Chondrocyte (in vitro differentiated cells): ENCODE measurements at places on chromosomes 2 and 18.

DNA sequence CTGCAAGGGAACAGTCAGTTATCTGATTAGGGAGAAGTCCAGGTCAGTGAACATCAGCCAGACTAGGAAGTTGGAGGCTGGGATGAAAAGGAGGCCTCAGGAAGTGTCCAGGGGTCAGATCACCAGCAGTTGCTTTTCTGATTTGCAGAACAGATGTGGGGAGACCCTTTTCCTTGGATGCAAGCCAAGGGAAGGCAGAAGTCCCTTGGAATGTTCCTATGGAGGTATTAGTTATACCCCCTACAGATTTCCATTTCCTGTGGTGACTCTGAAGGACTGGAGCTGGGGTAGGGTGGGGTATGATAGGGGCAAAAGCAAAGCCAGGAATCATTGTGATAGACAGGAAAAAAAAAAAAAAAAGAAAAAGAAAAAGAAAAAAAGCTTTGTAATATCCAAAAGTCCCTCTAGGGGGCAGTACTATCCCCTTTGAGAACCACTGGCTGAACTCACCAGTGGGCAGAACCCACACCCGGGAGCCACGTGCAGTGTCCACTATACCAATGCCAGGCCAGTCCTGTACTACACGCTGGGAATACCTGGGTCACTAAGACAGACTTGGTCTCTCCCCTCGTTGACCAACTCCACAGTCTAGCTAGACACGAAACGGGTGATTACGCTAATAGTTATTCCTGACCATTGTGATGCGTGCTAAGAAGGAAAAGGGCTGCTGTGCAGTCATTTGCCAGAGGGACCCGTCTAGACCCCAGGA, 7.4 kb downstream of the DYSF start:
- no peak for DNase-seq

- peak; percentile 68 for DNase-seq
Measured at GRCh38 chr2:10140841-10141610, 18.5 kb downstream of the RRM2 start.

GRCh38 chr18:25701821-25702220, 349.9 kb upstream of the ZNF521 start:
- DNase-seq, result no peak

GRCh38 chr2:25701801-25702200, 28.4 kb upstream of the DTNB start:
- no peak for DNase-seq

- DNase-seq, result no peak
Measured at GRCh38 chr2:27323596-27324285, 844 bp upstream of the MPV17 start.

DNA sequence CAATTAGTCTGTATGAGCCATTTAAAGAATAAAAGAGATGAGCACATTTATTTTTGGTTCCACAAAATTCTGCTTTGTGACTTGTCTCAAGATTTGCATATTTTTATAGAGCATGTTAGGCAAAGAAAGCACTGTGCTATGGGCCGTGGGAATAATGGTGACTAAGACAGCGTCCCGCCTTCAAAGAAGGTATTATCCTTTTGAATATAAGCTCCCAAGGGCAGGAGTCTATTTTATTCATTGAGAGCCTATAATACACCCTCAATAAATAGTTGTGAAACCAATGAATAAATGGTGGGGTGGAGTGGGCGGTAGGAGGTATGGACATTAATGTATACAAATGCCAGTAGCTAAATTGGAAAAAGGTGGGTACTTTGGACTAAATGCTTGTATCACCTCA, 20.5 kb upstream of the TCF4 start:
- no peak for DNase-seq

DNA sequence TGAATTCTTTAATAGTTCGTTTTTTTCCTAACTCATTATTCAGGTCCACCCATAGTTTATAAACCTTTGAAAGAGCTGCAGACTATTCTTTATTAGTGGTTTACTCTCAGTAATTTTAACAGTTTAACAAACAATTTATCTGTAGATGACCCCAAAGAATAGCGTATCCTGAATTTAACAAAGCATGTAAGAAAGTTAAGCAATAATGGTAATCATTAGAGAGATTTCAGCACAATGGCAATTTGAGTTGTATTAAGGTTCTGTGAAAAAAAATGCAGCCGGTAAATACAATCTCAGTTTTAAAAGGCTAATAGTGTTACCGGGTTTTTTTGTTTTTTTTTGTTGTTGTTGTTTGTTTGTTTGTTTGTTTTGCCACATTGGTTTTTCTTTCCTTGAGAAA, 40.3 kb downstream of the RBM45 start:
- no peak for DNase-seq

- no peak for DNase-seq
Measured at GRCh38 chr2:46695283-46695682, 215.9 kb downstream of the TMEM247 start.

DNA sequence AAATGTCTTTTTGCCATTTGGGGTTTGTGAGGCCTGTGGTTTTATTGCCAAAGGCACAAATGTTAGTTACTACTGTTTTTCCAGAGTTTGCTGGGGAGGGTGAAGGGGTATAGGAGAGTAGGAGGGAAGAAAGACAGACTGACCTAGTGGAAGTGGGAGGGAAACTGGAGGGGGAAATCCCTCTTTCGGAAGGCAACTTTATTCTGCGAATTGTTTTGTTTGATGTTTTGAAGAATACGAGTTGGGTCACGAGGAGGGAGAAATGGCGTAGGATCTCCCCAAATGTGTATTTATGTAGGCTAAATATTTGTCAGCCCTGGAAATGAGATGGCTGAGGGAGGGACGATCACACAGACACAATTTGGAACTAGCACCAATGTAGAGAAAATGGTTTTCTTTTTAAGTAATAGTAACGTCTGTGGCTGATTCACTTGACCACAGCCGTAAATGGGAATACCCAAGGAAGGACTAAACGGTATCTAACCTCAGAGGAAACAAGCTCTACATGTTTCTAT, 172.3 kb downstream of the ICOS start:
- DNase-seq, result no peak

DNA sequence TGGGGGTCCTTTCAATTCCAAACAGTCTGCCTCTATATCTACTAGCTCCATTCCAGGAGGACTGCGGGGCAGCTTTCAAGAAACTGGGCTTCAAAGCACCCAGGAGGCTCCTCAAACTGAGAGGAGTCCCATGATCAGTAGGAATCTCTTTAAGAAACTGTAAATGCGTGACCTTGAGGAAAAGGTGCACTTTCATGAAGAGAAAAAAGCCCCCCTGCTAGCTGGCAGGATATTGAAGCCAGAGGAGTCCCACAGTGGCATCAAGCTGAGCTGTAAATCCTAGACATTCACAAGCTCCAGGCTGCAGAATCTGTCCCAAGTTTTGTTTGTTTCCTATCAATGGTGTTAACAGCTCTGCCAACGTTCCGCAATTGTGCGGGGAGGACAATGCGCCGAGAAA, 790.1 kb downstream of the SLC4A3 start:
- DNase-seq, result no peak

DNA sequence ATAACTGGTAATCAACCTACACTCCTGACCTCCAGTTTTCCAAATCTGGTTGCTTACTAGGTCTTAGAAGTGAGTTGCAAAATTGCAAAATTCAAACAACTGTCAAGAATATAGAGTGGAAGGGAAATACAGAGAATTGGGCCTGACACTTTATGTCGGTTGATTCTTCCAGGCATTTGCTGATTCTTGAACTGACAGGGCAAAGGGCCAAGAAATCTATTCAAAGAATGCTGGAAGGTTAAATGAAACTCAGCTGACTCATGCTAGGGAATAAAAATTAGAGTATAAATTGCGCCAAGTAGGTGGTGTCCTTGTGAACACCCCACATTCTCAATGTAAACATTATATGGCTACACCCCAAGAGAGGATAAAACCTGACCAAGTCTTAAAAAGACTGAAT, 21.5 kb upstream of the ZSCAN30 start:
- DNase-seq, result no peak

DNA sequence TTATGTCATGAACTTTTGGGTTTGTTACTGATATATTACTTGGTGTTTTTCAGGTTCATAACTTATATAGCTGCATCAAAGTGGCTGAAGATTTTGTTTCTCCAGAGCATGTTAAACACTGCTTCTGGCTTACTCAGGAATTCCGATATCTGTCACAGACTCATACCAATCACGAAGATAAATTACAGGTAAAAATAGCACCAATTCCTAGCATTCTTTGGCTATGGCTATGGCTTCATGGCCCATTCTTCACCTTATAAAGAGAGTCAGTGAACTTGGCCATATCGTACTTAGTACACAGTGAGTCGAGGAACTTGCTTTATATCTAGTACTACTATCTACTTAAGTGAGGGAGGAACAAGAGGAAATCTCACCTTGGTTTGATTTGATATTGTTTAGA, 49.9 kb downstream of the KDM3A start:
- no peak for DNase-seq

DNA sequence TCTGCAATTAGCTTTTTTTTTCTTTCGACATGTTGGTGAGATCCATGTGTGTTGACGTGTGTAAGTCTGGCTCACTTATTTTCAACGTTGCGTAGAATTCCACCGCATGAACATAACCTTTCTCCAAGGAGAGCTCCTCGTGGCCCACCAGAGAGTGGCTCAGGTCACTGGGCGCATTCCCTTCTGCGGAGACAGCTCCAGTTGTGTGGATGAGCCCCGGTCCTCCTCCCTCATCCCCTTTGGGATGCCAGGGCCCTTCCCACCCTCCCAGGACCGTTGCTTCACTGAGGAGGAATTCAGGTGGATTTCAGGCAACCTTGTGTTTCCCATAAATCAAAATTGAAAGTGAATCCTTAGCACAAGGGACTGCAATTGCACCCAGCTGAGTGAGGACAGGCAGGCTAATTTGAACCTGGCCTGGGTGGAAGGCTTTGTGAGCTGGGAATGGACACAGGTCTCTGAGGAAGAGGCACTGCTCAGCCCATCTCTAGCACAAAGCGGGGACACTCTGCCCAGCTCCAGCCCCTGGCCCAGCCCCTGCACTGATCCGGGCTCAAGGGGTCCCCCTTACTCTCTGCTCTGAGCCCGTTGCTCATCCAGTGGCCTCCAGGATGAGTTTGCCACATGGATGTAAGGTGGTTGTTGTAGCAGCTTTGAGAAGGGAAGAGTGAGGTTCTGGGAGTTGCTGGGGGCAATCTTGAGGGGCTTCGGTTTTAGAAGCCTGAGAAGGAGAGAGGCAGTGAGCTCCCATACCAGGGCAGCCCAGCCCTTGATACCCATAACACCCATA, 57.8 kb upstream of the HAAO start:
- DNase-seq, result no peak

- DNase-seq, result no peak
Measured at GRCh38 chr2:43343573-43344304, 117.3 kb upstream of the ZFP36L2 start.

DNA sequence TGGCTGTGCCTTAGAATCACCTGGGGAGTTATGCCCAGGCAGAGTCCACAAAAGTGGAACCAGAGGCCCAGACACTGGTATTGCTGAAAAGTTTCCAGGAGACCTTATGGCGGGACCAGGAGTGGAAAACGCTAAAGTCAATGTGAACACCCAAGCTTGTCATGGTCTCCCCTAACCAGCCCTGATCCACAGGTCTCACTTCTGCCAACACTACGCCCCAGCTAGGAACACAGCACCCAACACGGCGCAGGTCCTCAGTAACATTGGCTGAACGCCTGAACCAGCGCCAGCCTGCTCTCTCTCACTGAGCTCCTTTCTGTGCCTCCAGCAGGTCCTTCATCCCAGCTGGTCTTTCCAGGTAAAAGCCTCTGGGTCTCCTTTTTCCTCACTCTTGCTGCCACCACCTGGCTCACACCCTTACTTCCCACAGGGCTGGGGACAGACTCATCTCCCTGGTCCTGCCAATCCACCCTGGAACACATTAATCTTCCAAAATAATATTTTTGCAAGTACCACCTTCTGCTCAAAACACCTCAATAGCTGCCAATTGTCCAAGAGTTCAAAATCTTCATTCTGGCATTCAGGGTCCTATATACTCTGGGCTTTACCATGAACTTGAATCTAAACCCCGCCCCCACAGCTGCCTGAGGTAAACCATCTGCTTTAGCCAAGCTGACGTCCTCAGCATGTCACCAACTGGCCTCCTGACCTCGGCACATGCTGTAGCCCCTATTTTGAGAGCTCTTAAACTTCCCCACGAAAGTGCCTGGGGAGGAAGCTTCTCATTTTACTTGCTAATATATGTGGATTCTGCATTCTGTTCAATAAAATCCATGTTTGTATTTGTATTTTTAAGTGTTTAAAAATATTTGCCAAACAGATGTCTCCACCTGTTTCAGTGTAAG, 34.6 kb downstream of the ADCY3 start:
- no peak for DNase-seq

GRCh38 chr18:61031626-61032025, 301.6 kb upstream of the CDH20 start:
- no peak for DNase-seq

GRCh38 chr2:119827866-119828507, 68.3 kb downstream of the PTPN4 start:
- DNase-seq, result no peak
